ENCODE measurements at places on chromosomes 6 and 20. TPM values are rescaled to one million over a fixed set of nuclear protein-coding genes. Genes with fewer than 3 reads are reported as not detected.

CUL7 gene
- 8.0 TPM for total RNA-seq

TNXB gene
- 0.57 TPM for total RNA-seq

DDX43 gene
- total RNA-seq, result not detected

TMEM74B gene
- 3.4 TPM for total RNA-seq

WFDC10B gene
- not detected for total RNA-seq

HAO1 gene
- not detected for total RNA-seq

SRMS gene
- total RNA-seq, result 0.18 TPM
